ENCODE measurements at places on chromosomes 2 and 18.

GRCh38 chr2:215138479-215138878, at the start of gene ABCA12:
TSS of gene ABCA12 (minus strand) at chr2:215138626. CDS start at chr2:215138208, 418 bp downstream.
- no peak for DNase-seq

DNA sequence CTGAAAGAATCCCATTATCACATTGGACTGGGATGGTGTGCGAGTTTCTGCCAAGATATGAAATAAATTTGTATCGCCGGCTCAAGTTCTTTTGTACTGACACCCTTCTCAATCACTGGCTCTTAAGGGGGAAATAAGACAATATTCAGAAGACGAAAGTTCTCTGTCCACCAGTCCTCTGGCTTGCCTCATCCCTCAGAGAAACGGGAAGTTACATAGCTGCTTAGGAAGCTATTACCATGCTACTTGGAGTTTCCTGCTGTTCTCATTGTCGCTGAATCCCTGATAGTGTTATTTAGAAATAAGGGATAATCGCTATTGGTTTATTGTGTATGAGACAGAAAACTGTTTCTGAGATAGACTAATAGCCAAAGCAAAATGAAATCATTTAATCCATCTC, 205.0 kb upstream of the ZNF521 start:
- no peak for DNase-seq

GRCh38 chr2:5691985-5692529, at the start of gene SOX11:
TSS of gene SOX11 (plus strand) at chr2:5692384. CDS start at chr2:5692722, 338 bp downstream.
- no peak for DNase-seq

- no peak for DNase-seq
Measured at GRCh38 chr2:10402653-10403215, 45.4 kb downstream of the ODC1 start.

DNA sequence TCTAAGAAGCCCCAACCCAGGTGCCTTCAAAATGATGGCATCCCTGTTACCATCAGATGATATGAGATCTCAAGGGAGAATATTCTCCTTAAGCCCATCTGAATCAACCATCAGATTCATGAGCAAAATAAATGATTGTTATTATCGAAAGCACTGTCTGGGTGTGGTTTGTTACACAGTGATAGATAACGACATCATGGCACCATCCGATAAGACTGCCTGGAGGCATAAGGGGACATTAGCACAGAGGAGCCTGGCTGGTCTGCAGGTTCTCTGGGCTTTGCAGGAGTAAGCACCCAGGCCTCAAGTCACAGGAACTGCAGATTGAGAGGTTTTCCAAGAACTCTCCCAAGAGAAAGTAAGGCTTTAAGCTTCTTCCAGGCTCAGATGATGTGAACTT, 15.6 kb downstream of the BMP10 start:
- DNase-seq: no peak

GRCh38 chr2:183035954-183036669, 2.1 kb downstream of the NCKAP1 start:
- DNase-seq: no peak

DNA sequence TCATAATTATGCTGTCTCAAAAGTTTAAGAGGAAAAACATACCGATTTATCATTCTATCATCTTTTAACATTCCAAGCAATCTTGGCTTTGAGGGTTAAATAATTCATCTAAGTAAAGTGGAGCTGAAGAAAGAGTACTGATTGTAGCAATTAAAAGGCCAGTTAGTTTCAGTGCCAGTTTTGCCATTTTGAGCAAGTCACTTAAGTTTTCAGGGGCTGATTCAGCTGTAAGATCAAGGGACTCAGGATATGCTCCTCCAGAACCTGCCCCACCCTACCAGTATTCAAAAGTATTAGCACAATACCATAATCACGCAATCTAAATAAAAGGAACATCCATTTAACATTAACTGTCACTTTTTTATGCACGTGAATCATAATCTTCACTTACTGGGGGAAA, 1.9 kb downstream of the SS18 start:
- DNase-seq: no peak

DNA sequence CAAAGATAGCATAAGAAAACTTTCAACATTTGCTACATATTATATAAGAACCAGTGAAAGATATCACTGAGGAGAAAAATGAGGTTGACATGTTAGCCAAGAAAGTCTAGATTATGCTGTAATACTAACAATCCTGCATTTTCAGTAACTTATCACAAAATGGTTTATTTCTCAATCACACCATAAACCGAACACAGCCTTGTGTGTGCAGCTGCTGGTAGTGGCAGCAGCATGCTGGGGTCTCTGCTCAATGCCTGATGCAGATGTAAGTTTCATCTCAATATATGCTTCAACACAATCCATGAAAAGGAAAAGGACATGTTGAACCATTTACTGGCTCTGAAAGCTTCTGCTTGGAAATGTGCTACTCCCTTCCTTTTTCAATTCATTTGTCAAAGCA, 376.3 kb downstream of the GPD2 start:
- DNase-seq: no peak

GRCh38 chr2:124163840-124164239, 138.8 kb downstream of the CNTNAP5 start:
- no peak for DNase-seq

GRCh38 chr18:2538844-2539243, 32.5 kb downstream of the METTL4 start:
- no peak for DNase-seq

DNA sequence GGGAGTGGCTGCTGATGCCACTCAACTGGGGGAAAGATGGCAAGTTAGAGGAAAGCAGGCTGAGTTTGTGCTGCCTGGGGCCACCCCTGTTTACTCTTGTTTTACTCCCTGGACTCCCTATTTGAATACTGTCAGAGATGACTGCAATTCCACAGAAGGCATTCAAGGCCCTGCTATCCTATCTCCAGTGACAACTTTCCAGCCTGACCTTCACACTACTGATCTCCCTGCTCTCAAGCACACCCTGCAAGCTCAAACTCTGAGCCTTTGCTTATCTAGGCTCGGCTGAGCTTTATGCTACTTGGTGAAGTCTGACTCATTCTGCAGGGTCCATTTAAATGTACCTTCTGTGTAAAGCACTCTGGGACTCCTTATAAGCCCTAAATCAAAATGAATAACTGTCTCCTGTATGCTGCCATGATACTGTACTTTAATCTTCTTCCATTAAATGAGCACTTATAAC, 39.3 kb upstream of the DSG1 start:
- DNase-seq: no peak

DNA sequence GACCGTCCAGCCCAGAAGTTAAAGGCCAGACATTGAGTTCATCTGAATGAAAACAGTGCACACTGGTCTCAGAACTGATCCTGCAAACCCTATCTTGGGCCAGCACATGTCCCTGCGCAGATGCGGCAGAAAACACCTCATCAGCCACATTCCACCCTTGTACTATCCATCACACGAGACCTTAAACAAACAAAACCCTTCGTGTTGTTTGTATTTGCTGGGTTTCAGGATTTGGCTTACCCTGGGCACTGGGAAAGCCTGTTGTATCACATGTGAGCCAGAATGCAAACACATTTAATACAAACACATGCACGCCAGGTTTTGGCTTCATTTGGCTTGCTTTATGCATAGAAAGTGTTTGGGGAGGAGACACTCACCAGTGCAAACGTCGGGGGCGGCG, 12.5 kb downstream of the WIPF1 start:
- no peak for DNase-seq

DNA sequence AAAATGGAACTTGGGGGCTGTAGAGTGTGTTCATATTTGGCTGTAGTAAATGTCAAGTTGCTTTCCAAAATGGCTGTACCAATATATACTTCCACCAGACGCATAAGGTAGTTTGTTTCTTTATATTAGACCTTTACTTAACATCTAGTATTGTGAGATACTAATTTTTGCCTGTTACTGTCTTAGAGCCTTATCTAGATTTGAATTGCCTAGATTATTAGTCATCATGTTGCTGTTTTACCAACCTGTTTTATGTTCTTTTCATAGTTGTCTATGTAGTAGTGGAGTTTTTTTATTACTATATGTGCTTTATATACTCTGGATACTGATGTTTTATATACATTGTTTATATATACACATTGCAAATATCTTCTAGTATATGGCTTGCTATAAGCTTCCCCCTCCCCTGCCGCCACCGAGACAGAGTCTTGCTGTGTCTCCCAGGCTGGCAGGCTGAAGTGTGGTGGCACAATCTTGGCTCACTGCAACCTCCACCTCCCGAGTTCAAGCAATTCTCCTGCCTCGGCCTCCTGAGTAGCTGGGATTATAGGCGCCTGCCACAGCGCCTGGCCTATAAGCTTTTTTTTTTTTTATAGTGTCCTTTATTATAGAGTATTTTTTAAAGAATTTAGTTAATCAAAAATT, 18.9 kb downstream of the SLC39A10 start:
- no peak for DNase-seq

GRCh38 chr18:37567061-37567993, 1.7 kb upstream of the CELF4 start:
- no peak for DNase-seq

DNA sequence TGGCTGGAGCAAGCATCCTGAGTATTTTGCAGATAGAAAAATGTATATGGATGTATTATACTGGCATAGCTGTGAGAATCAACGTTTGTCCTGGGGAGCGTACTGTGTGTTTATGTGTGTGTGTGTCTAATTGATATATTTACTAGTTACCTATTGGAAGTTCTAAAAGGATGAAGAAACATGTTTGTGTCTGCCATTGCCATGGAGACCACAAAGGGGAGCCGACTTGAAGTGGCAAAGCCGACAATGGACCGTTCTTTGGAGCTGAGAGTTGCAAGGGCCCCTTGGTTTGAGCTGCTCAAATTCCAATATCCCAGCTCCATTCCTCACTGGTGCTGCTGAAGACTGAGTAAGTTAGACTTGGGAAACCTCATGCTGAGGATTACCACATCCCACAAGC, 14.3 kb upstream of the SLC25A52 start:
- DNase-seq: no peak

DNA sequence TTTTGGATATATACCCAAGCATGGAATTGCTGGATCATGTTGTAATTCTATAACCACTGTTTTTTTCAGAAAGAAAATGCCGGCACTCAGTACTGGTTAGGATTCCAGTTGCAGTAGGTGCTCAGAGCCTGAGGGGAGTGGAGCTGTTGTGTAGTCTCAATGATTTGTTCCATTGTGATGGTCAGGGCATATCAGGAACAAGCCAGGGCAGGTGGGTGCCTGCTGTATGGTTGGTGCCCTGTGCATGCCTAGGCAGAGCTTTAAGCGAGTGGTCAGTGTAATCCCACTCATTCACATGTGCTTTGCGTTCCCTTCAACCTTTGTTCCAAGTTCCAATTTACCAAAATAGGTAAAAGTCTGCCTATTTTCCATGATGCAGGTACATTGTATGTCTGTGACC, 100.9 kb downstream of the FHOD3 start:
- DNase-seq: no peak

GRCh38 chr2:173282795-173283545, 71.7 kb upstream of the CDCA7 start:
- DNase-seq: no peak

DNA sequence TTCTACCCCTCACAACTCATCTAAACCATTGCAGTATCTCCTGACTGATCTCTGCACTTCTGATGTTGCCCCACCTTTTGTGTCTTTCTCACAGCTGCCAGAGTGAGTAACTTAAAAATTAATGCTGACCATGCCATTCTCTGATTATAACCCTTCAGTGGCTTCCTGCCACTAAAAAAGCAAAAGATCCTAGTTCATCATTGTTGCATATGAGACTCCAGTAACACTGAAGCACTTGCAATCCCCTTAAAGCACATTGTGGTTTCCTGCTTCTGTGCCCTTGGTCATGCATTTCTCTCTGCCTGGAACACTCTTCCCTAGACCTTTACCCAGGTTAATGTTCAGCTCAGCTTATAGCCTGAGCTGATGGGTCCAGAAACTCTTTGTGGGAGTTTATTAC, 95.1 kb upstream of the WDSUB1 start:
- DNase-seq: no peak

- DNase-seq: no peak
Measured at GRCh38 chr2:108571286-108571685, 37.0 kb downstream of the LIMS1 start.

- DNase-seq: no peak
Measured at GRCh38 chr2:16507655-16508489, 157.8 kb downstream of the CYRIA start.

DNA sequence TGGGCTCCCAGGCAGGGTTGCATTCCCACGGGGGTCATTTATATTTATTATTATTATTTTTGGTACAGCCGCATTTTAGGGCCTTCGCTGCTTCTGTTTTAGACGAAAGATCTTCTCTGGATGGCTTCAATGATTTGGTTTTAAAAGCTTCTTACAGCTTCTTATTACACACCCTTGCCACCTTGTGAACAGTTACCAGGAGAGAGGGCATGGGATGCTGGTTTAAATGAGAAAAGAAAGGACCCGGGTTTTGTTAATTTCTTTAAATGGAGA, 1.7 kb downstream of the SH3RF3 start:
- DNase-seq: no peak

DNA sequence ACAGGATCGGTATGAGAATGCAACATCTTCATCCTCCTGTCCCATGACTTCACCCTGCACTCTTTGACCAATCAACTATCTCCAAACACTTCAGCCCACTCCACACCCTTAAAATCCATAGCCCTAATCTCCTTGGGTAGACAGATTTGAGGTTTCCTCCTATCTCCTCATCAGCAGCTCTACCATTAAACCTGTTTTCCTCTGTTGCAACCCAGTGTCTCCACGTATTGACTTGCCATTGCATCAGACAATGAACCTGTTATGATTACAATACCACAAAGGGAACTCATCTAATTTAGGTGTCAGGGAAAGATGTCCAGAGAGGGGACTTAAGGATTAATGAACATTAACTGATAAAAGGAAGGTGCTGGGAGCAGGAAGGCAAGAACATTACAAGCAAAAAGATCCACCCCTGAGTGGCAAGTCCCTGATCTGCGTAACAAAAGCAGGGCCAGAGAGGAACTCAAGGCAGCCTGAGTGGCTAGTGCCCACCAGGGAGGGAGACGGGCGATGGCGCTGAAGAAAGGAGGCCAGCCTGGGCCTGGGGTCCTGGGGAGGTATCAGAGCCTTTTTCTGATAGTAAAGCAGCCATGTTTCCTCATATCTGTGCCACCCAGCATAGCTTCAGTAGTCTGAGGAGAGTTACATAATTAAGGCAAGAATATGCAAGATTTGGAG, 44.6 kb downstream of the AKAIN1 start:
- no peak for DNase-seq

GRCh38 chr2:109171444-109172334, 42.7 kb downstream of the SH3RF3 start:
- DNase-seq: no peak

- DNase-seq: no peak
Measured at GRCh38 chr2:235647877-235648276, 154.0 kb downstream of the AGAP1 start.

All from activated gamma-delta T cell treated with Interleukin-2 at 50 U/mL for 16 hours (primary cell).